Activated CD4-positive, alpha-beta memory T cell treated with anti-CD3 and anti-CD28 coated beads, Interleukin-2, amount 10 ng/mL, durations not matched to agents 7 days and 5 days (primary cell): ENCODE measurements at places on chromosomes 3 and 15. TPM values are rescaled to one million over a fixed set of nuclear protein-coding genes. Genes with fewer than 3 reads are reported as not detected.

CLRN1 gene
- total RNA-seq, result not detected

TIMP4 gene
- not detected for total RNA-seq

ANKRD63 gene
- total RNA-seq, result not detected

MAP6D1 gene
- not detected for total RNA-seq

ARHGEF26 gene
- total RNA-seq, result 0.13 TPM

SOX14 gene
- total RNA-seq, result not detected

PLA2G4F gene
- not detected for total RNA-seq

GHSR gene
- not detected for total RNA-seq

INSYN1 gene
- total RNA-seq, result not detected

SKOR1 gene
- total RNA-seq, result 0.23 TPM

SLC12A8 gene
- 1.3 TPM for total RNA-seq

ITGA11 gene
- total RNA-seq, result 0.20 TPM

TTLL13 gene
- 0.45 TPM for total RNA-seq

AMOTL2 gene
- not detected for total RNA-seq

RNF7 gene
- 72.9 TPM for total RNA-seq

TRH gene
- not detected for total RNA-seq

POLR2H gene
- total RNA-seq, result 79.3 TPM

IGSF10 gene
- total RNA-seq, result not detected

GNL3 gene
- total RNA-seq, result 66.8 TPM

ROBO2 gene
- not detected for total RNA-seq

TMEM108 gene
- not detected for total RNA-seq

CTXN2 gene
- not detected for total RNA-seq

PAQR9 gene
- total RNA-seq, result not detected

MINAR1 gene
- 0.30 TPM for total RNA-seq

PRKCI gene
- total RNA-seq, result 25.7 TPM

ANKUB1 gene
- total RNA-seq, result not detected
